NCI-H2081 treated with DMSO at 0.1 percent for 48 hours (cell line): ENCODE measurements at places on chromosomes 1 and 21.

DNA sequence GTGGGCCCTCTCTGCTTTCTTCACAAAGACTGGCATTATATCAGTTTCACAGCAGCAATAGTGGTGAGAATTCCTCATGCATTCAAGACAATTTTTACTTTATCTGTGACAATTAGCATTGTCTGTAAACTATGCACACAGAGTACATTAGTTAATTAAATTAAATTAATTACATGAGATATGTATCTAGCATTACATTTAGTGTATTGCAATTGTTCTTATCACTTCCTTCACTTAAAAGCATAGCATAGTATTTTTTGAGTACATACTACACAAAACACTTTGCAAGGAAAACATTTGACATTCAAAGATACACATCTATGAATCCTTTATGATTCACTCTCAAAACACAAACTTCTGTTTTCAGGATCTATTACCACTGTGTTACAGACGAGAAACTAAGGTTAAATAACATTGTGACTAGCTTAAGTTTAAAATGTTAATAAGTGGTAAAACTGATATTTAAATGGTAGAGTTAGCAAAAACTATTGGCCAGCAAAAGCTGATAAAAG, 1542.6 kb downstream of the PLA2G4A start:
- no peak for DNase-seq

DNA sequence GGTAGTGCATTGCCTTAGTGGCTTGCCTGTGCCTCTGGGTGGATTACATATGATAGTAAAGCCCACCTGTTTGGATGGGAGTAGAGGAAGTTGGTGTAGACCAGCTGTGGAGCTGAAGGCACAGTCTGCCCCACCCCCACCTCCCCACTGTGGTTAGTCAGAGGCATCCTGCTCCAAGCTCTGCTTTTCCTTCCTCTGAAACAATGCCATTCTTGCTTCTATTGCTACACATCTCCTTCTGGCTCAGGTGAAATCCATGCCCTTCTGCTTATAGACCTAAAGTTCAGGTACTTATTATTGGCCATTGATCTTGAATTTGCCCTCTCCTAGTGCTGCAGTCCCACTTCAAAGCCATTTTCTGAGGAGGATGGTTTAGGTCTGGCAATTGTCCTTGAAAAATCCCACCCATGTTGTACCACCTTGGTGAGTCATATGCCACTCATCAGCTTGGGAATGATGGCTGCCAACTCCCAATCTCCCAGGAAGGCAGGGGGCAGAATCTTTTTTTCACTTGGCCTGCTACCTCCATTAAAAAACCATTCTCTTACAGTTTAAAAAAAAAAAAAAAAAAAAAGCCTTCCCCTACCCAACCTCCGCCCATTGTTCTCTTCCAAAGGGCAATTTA, 6.7 kb upstream of the TXLNA start:
- DNase-seq, result no peak

DNA sequence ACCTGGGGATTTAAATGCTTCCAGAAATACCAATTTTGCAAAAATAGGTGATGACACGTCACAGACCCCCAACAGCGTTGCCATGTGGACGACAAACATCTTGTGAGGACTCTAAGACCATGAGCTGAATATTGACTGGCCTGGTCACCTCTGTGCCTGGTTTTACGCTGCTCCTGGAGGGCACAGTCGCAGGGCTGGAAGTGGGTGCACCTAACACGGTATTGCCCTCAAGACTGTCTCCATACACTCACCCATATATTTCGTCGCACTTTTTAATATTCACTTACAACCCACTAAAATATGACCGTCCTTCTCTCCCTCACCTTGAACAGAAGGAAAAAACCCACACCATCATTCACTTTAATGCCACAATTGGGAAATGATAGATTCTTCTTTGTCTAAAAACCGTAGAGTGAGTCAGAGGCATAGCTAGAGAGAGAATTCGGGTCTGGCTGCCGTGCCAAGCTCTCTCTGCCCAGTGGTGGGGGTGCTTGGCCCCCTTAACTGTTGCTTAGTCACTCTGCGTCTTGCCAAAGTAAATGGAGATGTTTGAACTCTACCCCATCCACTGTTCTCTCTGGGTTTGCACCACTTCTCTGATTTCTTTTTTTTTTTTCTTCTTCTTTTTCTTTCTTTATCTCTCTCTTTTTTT, 40.8 kb upstream of the UTS2 start:
- no peak for DNase-seq

- DNase-seq, result no peak
These were observed 23.0 kb upstream of the KIFAP3 start for GRCh38 chr1:170097449-170097948.

DNA sequence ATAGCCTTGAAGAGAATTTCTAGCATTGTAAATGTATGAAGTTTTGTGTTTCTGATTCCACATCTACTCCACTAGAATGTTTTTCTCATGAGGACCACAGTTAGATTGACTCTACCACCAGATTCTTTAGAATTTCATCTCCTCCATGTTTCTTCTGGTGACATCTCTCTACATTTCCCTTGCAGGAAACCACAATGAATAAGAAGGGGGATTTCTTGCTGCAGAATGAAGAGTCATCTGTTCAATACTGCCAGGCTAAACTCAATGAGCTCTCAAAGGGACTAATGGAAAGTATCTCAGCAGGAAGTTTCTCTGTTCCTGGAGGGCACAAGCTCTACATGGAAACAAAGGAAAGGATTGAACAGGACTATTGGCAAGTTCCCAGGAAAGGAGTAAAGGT, 18.6 kb downstream of the GBP6 start:
- no peak for DNase-seq

GRCh38 chr1:27521861-27522431, 32.0 kb upstream of the WASF2 start:
- no peak for DNase-seq

DNA sequence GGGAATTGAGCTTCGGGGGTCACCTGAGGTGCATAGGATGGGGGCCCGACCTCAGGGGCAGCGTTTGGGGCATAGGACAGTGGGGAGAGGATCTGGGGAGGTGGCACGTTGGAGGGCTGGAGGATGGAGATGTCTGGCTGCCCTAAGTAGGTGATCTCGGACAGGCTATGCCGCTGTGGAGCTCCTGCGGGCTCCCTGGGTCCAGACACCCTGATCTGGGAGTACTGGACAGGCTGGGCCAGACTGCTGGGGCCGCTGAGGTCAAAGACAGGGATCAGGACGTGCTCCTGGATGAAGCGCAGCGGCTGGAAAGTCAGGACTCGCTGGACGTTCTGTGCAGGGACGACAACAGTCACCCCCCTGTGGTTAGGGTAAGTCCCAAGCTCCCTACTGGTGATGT, 9.5 kb upstream of the MYOM3 start:
- no peak for DNase-seq

DNA sequence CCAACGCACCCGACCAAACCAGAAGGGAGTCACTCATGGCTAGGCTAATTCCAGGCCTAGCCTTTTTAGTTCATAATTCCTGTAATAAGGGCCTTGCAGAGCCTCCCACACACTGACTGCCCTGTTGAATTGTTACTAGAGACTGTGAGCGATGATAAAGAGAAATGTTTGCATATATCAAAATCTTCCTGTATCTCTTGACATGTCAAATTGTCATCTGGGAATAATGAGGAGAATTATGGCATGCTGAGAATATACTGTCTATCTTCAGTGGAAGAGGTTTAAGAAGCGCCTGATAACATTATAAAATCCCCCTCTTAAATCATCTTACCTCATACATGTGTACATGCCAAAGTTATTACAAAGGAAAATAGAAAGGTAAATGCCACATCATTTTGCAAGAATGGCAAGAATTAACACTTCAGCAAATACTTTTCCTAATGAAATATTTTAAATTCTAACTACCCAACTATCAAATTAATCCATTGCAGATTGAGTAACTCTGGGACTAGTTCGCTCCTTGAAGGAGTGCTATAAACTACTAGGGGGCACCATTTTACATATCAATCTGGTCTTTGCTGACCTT, 144.1 kb downstream of the CENPF start:
- DNase-seq, result no peak

DNA sequence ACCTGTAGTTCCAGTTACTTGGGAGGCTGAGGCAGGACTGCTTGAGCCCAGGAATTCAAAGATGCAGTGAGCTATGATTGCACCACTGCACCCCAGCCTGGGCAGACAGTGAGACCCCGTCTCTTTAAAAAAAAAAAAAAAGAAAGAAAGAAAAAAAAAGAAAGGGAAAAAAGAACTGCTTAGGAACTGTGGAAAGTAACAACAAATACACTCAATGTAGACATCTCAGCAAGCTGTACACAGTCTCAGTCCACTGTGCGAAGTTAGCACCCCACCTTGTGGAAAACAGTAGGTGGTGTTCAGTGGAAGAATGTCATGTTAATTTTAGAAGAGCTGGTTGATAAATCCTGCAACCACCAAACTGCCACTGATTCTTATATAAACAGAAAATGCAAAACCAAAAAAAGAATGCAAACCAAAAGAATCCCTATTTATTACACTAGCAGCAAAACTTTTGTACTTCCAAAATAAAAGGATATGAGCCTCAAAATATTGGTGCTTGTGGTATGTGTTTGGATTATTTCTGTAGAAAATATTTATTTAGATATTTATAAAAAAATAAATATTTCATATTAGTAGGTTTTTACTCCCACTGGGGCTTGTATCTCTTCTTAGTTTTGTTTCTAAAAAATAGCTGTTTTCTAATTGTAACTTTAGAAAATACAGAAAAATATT, 31.1 kb downstream of the ALG14 start:
- no peak for DNase-seq

- no peak for DNase-seq
These were observed 5.9 kb downstream of the EDEM3 start for GRCh38 chr1:184748740-184749139.

- no peak for DNase-seq
These were observed 1.1 kb downstream of the DFFB start for GRCh38 chr1:3858231-3858981.

DNA sequence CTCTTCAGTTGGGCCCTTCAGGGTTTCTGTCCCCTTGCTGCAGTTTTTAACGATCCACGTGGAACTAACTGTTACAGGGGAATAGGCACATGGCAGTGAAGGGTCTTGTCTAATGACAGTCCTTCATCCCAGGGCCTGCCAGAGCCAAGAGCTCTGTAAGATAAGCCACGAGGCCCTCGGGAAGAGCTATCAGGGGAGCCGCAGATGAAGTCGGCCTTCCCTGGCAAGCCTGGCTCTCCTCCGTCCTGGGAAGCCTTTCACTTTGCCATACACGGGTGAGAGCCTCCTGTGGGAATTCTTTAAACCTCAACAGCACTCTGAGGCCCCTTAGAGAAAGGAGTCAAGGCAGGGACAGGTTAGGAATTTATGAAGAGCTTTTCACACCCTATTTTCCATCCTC, 29.0 kb downstream of the ACP6 start:
- no peak for DNase-seq

DNA sequence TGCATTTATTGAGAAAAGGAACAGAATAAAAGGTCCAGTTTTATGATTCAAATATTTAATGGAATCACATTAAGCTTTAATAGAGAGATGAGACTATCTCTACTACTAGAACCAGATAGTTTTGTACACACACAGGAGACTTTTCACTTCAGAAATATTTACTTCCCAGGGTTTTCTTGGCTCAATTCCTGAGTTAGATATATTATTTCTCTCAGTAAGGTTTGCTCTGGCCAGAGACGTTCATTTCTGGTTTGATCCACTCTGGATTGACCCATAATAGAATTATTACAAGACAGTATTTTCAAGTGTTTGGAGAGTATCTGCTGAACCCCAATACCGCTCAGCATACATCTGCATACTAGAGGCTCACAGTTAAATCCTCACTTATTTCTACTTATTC, 1.3 kb upstream of the RCOR3 start:
- no peak for DNase-seq

DNA sequence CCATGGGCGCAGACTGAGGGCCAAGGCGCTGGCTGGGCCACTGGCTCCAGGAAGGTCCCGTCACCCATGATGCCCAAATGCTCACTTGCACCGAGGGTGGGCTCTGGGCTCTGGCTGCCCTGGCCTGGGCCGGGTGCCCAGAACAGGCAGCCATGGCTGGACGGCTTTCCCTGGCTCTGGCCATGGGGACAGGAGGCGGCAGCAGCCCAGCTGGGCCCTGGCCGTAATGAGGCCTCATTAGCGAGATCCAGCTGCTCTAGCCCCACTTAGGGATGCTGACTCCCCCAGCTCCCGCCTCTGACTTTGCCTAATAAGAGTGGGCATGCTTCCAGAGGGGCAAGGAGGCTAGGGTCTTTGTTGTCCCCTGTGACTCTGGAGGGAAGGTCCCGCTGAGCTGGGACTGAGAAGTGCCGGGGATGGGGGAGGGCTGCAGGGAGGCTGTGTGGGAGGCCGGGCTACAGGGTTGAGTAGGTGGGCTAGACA, 11.8 kb downstream of the SLC6A9 start:
- no peak for DNase-seq

DNA sequence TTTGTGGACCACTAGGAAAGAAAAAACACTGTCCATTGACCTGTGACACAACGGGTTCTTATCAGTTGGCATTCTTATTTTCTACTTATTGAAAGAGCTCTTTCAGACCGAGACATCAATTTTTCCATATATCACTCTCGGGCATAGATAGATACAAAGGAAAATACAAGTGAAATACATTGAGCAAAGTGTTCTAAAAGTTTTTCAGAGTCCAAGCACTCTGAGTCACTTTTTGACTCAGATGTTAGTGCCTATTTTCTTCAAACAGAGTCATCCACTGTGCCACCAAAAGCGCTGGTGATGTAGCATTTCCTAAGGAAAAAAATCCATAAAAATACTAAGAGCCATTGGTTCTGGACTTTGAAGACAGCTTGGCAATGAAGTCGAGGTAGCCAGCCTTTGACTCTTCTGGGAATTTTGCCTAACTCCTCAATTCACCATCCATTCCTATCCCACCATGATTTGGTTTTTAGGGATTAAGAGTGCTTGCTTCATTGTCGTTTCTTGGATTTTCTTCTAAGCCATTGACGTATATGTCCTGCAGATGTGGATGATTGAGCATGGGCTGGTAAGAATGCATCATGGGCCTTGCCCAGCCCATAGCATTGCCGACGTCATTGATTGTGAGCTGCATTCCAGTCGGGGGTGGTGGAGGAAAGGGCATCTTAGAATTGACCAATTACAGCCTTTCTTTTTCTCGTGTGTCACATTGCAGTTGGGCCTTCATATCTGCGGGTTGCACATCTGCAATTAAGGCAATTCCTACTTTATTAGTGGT, 10.6 kb downstream of the GALNT2 start:
- no peak for DNase-seq
